Hippocampal formation (tissue), 2 donors: ENCODE measurements at places on chromosomes 5 and 9.

DNA sequence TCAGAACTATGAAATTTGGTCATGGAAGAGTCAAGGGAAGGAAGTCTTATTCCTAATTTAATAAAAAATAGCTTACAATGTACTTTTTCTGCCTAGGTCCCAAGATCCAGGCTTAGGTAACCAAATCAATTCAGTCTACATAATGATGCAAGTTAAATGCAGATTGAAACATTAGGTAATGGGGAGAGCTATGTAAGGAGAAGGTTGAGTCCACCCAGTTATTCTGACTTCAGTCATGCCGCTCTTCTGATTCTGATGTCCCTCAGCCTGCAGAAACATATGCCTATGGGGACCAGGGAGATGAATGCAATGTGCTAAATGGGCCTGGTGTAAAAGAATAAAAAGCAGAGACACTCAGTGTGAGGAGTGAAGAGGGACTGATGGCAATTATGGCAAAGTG, 63.9 kb downstream of the MAMDC2 start:
- no peak for DNase-seq

GRCh38 chr5:122937914-122938313, 92.5 kb downstream of the SNX24 start:
- no peak for DNase-seq

GRCh38 chr5:33685873-33686755, 205.7 kb downstream of the ADAMTS12 start:
- no peak for DNase-seq

DNA sequence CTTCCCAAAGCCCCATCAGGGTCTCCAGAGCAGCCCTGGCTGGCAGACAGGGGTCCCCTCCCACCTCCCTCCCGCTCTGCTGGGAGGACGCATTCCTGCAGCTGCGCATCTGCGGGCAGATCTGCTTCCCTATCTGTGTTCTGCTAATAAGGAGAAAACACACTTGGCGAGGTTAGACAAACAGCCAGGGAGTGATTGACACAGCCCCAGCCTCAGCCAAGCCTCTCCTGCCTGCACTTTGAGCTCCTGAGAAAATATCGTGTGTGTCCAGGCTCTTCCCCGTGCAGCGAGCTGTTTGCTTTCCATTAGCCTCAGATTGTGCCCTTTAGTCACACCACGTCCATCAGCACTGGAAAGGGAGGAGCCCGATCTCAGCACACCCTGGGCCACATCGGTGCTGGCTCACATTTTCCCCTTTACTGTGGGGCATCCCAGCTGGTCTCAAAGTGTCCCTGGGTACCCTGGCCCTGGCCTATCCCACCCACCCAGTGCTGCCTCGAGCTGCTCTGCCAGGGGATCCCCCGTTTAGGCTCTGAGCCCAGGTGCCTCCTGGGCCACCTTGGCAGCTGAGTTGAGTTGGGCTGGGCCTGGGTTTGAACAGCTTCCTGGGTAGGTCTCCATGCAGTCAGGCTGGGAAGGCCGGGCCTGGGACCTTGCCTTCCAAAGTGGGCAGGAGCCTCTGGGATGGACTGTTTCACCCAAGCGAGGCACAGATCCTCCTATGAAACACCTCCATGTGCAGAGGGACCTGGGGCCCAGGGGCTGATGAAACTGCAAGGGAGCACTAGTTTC, 61.1 kb downstream of the BARX1 start:
- no peak for DNase-seq

DNA sequence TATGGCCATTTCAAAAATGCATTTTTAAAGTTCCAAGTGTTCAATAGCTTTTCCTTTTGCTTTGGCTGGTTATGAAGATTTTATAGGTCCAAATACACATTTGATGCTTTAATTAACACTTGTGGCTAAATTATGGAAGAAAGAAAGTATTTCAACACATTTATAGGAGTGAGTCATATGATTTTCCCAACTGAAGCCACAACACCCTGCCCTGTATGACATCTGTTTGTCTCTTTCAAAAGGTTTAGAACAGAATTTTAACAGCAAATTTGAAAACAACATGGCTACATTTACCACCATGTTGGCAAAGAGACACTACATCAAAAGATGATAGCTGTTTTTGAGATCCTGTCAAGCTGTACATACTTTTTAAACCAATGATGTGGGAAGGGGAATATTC, 99.4 kb downstream of the TMEM174 start:
- DNase-seq, result no peak

- DNase-seq, result no peak
These were observed 11.6 kb downstream of the PTCH1 start for GRCh38 chr9:95505072-95505716.

DNA sequence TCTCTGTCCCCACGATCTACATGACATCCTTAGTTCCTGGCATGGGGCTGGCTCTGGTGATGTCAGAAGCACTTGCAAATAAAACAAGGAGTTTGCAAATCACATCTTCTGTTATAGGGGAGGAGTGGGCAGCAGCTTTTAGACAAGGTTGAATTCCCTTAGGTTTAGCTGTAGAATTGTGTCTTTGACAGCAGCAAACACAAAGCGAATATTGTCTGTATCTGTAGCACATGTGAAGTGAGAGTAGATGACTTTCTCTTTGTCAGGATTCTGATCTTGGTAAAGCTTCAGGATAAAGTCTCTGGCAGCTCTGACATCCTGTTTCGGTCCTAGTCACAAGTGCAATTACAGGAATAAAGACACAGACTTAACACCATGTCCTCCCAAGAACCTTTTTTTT, 224.3 kb downstream of the GNA14 start:
- no peak for DNase-seq

DNA sequence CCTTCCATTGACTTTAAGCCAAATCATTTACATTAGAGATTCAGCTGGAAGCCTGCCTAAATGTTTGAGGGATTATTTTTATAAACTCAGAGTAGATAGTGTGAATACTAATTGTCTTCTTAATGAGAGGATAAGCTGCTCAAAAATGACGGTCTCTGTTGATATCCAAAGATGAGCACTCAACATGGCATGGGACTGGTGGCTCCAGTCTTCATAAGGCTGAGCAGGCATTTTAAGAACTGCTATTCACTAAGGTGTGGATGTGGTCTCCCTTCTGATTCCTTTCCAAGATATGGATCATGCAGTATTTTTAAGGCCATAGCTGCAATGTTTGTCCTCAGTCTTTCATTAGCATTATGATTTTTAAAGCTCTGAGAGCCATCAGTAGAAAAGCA, 377.5 kb upstream of the RIOK2 start:
- no peak for DNase-seq

- DNase-seq, result no peak
These were observed 23.8 kb downstream of the FGD3 start for GRCh38 chr9:92971121-92971520.

DNA sequence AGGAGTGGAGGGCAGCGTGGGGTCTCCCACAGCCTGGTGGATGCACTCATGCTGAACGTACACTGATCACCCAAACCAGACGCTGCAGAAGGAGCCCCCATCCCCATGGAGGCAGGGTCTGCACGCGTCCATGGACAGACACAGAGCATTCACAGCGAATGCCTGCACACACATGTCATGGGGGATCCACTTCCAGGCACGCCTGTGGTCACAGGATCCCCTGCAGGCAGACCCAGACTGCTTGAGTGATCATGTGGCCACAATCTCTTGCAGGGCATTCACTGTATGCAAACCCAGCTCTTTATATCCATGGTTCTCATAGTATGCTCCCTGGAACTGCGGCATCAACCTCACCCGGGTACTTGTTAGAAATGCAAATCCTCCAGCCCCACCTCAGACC, 5.4 kb downstream of the SNCB start:
- no peak for DNase-seq

DNA sequence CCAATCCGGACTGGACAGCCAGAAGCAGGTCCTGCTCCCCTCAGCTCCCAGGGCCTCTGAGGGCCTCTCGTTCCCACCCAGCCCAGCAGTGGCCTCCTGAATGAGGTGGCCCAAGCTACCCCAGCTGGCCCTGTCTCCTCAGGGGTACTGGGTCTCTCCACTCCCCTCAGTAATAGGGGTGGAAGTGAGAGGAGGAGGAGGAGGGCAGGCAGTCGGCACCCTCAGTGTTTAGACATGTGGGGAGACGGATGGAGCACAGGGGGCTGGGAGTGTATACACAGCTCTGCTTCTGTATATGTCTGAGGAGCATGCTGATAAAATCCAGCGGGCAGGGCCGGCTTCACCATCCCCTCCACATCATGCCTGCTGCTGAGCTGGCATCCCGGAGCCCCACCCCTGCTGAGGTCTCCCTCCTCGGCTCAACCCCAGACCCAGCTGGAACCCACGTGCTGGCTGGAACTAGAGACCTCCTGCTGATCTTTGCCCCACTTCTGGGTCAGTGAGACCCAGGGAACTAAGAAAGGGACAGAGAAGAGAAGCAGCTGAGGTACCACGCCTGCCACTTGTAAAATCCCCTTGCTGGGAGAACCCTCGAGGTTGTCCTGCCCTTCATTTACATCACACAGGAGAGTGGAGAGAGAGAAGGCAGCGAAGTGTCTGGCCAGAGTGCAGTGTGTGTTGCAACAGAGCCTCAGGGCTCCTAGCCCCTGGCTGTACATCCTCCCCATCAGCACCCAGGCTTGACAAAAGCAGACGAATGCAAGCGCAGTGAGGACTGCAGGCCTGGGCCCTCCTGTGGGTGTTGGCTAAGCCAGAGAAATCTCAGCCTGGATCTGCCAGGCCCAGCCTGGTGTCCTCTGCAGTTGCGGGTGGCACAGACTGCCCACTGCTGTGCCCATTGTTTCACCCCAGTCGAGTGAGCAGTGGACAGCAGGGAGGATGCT, 77.5 kb downstream of the PSD2 start:
- DNase-seq, result no peak

- DNase-seq, result no peak
These were observed 1.1 kb upstream of the SPINK1 start for GRCh38 chr5:147832541-147832940.
